ENCODE measurements at places on chromosomes 7 and 10.

- no peak for DNase-seq
Measured at GRCh38 chr10:84342584-84342983, 14.2 kb downstream of the CCSER2 start.

DNA sequence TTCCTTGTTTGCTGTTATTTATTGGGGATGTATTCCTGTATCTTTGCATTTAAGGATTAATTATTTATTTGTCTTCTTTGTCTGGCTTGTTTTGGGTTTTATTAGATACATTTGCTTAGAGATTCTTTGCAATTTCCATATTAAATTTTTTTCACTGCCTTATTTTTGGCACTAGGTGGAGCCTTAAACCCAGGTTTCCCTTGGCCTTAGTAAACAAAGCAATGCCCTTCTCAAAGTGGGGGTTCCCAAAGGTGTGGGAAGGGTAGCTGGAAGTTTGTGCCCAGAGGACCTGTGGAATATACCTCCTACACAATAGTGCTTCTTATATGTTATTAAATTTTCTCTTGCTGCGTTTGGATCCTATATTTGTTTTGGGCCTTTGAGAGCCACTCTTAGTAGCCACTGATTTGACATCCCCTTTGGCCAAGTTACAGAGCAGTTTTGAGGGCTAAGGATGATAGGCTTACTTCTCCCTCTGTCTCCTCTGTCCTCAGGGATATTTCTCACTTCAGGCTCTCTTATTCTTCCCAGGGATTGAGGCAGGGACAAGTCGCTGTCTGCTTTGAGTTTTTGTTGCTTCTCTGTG is 162.3 kb downstream of the ITGB1 start:
- DNase-seq = no peak

GRCh38 chr7:51082096-51082840 is 234.3 kb downstream of the COBL start:
- no peak for DNase-seq

GRCh38 chr7:13327669-13328068 is 640.2 kb downstream of the ARL4A start:
- no peak for DNase-seq

GRCh38 chr10:36555036-36555435 is 570.4 kb upstream of the ANKRD30A start:
- DNase-seq = no peak

DNA sequence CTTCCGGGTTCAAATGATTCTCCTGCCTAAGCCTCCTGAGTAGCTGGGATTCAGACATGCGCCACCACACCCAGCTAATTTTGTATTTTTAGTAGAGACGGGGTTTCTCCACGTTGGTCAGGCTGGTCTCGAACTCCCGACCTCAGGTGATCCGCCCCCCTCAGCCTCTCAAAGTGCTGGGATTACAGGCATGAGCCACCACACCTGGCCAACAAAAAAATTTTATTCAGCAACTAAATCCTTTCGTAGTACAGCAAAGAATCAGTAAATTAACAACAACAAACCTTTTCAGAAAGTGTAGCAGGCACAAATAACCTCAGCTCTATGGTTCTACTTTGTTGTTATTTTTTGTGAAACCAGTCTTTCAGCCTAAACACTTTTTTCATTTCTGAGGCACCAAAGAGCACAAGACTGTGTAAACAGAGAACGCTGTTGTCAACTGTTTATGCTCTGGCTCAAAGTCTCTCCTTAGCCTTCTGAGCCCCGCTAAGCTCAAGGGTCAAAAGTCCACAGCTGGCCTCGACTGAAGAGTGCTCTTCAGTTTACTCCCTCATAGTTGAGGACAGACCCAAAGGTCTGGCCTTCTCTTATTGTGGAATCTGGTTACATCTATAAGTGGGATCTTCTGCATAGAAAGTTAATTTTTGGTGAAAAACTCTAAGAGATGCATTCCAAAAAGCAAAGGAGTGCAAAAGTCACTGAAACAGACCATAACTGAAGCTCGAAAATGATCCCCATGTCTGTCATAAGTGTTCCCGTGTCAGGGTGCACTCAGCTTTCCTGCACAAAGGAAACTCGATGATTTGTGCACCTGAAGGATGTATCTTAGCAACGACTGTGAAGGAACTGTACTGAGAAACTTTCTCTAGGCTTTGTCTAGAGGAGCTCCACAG is 24.6 kb upstream of the DDX50 start:
- DNase-seq = peak; percentile 44

- no peak for DNase-seq
Measured at GRCh38 chr7:129262324-129262723, 37.5 kb downstream of the AHCYL2 start.

DNA sequence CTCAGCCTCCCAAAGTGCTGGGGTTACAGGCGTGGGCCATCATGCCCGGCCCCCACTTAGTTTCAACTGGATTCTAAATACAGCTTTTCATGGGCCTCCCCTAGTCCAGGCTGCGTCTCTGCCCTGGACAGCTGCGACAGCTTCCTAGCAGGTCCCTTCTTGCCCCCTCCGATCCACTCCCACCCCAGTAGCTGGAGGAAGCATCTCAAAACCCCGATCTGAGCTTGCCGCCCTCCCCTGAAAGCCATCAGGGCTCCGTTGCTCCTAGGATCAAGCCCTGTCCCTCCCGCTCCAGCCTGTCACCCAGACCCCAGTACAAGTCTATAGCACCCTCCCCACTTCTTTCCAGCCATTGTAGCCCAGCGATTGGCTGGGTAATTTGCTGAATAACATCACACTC is 64.5 kb downstream of the VWA2 start:
- DNase-seq = no peak

DNA sequence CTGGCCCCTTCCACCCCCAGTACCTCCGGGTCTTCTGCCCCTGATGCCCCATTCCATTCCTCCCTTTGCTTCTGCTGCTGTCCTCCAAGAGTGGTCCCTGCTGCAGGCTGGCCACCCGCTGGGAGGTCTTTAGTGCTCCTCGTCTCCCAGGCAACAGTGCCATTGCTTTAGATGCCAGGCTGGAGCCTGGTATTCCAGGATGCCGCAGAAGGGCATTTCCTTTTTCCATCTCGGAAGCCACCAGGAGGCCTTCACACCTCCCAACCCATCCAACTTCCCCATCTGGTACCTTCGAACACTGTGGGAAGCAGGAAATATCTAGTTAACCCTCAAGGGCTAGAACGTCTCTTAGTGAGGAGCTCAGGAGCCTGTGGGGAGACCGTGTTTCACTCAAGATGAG is 92.9 kb upstream of the DUSP5 start:
- no peak for DNase-seq

- no peak for DNase-seq
Measured at GRCh38 chr7:46707973-46708372, 786.9 kb upstream of the IGFBP3 start.

GRCh38 chr7:154876516-154876915 is 126.4 kb downstream of the PAXIP1 start:
- DNase-seq = no peak

DNA sequence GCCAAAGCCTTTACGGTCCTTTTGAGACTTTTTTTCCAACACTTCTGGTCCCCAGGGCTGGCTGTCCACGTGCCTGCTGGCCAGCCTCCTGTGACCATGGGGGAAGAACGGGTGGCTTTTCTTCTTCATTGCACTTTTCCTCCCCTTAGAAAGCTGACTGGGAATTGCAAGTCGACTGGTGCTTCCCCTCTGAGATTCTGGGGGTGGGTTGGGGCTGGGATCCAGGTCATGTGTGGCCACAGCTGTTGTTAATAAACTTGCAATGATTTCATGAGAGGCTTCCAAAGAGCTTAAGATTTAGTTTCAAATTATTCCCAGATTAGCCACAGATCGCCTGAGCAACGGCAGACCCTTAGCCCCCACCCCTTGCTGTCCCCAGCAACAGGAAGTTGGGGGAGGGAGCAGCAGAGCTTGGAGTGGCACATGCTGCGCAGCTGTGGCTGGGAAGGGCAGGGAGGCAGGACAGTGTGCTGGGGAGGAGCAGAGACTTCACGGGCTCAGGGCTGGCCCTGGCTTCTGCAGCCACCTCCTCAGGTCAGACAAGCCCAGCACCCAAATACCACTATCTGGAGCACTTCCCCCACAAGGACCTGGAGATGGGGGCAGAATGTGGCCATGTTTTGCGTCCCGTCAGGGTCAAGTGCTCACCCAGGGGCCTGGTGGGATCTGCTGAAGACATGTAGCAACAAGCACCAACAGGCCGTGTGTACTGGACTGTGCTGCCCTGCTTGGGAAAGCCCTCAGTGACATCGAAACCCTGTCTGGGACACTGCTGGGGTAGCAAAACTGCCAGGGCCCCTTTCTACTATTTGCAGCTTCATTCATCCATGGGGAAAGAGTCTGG is 147.1 kb downstream of the RNF216 start:
- peak; percentile 75 for DNase-seq

DNA sequence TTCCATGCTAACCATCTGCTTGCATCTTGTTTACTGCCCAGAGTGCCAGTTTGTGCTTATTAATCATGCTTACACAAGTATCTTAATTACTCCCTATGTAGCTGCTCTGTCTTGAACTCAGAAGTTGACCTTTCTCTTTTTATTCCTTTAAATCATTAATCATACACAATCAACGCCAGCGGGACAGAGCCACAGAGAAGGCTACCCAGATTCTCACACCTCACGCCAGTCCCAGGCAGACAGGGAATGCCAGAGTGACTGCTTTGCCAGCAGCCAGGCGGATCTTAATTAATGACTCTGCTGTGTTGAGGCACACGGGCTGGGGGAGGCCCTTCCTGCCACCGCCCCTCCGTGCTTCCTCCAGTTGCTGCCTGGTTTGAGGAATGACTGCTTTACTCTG is 229.4 kb downstream of the LRMDA start:
- no peak for DNase-seq

- DNase-seq = no peak
Measured at GRCh38 chr7:3075441-3075840, 31.8 kb upstream of the CARD11 start.

DNA sequence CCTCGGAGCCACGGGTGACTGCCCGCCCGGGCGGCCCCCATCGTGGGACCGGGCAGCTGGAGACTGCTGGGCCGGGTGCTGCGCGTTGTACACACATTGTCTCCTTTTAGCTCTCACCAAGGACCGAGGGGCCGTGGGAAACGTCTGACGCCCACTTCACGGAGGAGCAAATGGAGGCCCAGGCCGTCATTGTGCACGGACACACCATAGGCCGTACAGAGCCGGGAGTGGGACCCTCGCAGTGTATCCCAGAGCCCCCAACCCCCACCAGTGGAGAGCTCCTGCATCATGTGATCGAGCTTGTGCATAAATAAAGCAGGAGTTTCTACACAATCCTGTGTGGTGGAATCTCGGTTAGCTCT is 722 bp downstream of the DENND10 start:
- no peak for DNase-seq

GRCh38 chr7:37421861-37422500 is 26.7 kb downstream of the ELMO1 start:
- DNase-seq = no peak

DNA sequence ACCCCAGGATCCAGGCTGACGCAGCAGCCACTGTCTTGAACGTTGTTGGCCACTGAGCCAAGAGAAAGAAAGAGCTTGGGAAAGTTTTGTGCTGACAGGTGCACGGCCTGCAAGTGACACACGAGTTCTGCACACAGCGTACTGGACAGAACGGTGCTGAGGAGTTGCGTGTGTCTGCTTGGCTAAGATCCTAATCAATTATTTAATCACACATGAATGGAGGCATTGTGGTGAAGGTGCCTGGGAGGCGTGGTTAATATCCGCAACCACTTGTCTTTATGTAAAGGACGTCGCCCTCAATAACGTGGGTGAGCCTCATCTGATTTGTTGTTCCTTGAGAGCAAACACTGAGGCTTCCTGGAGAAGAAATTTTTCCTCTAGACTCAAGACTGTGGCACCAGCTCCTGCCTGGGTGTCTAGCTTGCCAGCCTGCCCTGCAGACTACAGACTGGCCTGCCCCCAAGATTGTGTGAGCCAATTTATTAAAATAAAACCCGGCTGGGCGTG is 16.6 kb upstream of the GNA12 start:
- no peak for DNase-seq

- DNase-seq = no peak
Measured at GRCh38 chr10:6400821-6401465, 179.1 kb downstream of the PRKCQ start.

- DNase-seq = no peak
Measured at GRCh38 chr10:123421461-123421860, 244.7 kb upstream of the GPR26 start.

- no peak for DNase-seq
Measured at GRCh38 chr7:123763191-123763661, 14.4 kb upstream of the WASL start.

DNA sequence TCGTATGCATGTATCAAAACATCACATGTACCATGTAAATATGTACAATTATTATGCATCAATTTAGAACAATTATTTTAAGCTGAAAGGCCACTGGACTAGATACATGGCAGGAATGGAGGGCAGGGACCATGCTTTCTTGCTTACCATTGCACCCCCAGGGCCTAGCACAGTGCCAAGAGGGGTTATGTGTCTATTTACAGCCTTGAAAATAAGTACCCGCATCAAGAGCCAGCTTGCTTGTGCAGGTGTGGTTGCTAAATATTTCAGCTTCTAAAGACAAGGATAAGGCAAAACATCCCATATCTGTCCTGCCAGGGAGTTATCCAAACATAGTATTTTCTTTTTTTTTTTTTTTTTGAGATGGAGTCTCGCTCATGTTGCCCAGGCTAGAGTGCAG is 14.7 kb upstream of the OAT start:
- DNase-seq = no peak

DNA sequence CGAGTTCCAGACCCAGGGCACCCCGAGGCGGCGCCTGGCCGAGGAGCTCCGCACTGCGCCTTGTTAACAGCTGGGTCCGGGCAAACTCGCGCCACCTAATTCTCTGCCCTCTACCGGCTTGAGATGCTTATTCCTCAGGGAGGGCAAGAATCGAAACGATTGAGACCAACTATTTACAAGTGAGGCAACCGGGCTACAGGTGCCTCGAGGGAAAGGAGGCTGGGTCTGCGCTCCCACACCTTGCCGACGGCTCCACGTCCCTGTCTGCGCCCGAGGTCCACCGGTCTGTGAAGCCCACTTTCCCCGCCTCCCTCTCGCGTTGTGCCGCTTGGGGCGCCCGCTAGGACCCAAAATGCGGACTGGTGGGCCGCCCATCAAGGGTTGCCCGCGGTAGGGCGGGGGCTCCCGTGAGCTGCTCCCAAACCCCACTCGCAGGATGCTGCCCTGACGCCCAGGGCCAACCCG is 527 bp downstream of the AKR1B1 start:
- peak; percentile 18 for DNase-seq

GRCh38 chr10:80165173-80165572 is 32.6 kb downstream of the PLAC9 start:
- DNase-seq = no peak

DNA sequence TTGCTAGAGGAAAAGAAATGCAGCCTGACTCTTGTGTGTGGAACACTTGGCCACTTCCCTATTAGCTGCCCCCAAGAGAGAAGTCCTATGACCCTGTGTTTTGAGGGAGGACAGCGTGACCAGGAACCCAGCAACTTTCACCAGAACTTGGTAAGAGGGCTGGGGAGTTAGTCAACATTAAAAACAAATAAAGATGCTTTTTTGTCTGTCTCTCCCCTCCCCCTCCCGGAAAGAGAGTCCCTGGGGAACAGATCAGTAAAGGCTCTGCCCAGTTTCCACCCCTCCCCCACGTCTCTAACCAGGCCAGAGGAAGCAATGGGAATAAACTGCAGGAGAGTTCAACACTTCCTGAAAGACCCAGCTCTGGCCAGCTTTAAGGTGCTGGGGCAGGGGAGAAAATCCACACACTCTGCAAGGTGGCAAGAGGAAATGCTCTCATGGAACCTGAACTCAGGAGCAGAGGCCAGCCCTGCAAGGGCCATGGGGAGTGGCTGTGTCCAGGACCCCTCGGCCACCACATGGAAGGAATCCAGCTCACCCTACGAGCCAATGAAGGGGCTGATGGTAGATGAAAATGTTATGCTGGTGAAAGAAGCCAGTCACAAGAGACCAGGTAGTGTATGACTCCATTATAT is 21.5 kb downstream of the SH3PXD2A start:
- no peak for DNase-seq

GRCh38 chr10:106682175-106682574 is 482.3 kb downstream of the SORCS1 start:
- DNase-seq = no peak
